RPMI8226 (cell line): ENCODE measurements at places on chromosomes 5 and 9.

- no peak for DNase-seq
Measured at GRCh38 chr5:127425868-127426267, 91.6 kb upstream of the PRRC1 start.

DNA sequence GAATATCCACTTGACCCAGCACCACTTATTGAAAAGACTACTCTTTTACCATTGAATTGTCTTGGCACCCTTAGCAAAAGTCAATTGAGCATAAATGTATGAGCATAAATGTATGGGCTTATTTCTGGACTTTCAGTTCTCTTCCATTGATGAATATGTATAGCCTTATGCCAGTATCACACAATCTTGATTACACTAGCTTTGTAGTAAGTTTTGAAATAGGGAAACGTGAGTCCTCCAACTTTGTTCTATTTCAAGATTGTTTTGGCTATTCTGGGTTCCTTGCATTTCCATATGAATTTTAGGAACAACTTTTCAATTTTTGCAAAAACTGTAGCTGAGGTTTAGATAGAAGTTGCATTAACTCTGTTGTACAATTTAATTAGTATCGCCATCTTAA is 601.0 kb downstream of the TLE1 start:
- DNase-seq, result no peak

DNA sequence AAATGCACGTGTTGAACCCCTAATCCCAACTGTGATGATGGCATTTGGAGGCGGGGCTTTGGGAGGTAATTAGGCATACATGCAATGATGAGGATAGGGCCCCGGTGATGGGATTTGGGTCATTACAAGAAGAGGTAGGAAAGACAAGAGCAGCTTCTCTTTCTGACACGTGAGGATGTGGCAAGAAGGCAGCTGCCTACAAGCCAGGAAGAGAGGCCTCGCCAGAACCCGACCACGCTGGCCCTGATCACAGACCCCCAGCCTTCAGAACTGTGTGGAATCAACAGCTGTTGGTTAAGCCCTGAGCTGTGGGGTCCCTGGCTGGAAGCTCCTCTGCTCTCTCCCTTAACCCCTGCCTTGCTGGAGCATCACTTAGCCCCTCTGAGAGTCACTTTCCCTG is 57.5 kb downstream of the COL23A1 start:
- DNase-seq, result no peak

- DNase-seq, result peak; percentile 69
Measured at GRCh38 chr5:140725799-140726471, 25.7 kb downstream of the ZMAT2 start.

DNA sequence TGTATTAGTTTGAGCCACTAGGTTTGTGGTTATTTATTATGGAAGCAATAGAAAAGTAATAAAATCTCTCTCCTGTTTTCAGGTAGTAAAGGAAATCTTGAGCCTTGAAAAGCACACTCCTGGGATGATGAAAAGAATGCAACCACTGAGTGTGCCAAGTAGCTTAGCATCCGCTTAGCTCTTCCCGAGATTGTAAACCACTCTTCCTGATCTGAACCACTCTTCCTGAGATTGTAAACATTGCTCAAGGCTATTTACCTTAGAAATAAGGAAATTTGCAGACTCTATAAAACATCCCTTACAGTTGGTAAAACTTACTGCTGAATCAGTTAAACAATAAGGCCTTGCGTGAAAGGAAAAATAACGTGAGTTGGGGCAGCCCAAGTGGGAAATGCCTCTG is 17.4 kb upstream of the IL33 start:
- DNase-seq, result no peak

GRCh38 chr5:119795768-119796167 is 166.4 kb downstream of the FAM170A start:
- DNase-seq, result no peak
